Hematopoietic multipotent progenitor cell treated with erythropoietin and hydrocortisone succinate and interleukin-3 and kit ligand, for 6 days (in vitro differentiated cells): ENCODE measurements at places on chromosomes 7 and 10.

- DNase-seq: no peak
These were observed 23.9 kb downstream of the UNC5B start for GRCh38 chr10:71236286-71236685.

- DNase-seq: no peak
These were observed 49.4 kb downstream of the VCL start for GRCh38 chr10:74047304-74047703.

DNA sequence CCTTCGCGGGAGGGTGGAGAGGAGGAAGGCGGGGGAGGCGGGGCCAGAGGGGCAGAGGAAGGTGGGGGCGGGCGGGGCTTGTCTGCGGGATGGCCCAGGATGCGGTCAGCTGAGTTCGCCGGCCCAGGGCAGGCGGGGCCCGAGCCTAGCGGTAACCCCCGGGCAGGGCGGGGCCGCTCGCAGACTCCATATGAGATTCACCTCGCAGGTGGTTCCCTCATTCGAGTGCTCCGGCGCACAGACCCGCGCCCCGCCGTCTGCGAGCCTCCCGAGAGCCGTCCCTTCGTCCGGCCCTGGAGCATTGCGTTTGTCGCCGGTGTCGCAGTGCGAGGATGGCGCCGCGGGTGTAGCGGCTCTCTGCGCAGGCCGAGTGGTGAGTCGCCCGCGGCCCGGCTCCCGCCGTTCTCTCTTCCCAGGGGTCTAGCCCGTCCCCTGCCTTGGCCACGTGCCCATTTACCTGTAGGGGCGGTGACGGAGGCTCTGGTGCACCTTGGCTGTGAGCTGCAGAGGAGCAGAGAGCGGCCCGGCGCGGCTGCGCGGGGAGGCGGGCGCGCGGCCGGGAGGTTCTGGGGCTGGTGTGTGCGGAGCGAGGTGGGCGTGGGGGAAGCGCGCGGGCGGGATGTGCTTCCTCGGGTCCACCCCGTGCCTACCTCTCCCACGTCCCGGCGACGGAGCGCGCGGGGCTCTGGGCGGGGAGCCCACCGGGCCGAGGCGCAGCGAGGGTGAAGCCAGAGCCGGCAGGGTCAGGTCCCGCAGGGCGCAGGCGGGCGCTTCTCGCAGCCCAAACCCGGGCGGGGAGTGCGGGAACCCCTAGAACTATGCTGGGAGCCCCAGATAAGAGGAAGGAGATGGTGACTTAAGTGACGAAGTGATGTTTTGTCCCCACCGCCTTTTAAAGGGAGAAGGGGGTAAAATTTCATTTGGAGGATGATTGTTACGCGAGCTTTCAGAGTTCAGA lies at the start of gene UPP1:
Gene UPP1, plus strand, starts transcription at position 220 of the 958 bp plus-strand sequence. CDS start 5,519 bp downstream, outside the sequence.
- no peak for DNase-seq

DNA sequence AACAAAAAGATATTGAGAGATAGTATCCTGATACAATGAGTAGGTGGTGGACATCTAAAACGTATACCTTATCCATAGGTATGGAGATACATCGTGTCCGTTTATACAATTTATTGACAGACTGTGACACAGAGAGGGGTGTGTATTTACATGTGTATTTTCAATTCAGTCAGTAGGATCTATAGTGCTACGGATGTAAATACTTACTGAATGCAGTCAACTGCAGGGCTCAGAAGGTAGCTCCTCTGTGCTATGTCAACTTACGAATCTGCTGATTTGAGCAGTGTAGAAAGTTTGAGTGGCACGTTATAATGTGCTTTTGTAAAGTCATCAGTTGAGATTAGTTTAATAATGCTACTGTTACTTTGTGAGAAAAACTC lies 626 bp downstream of the ZNF804B start:
- no peak for DNase-seq

DNA sequence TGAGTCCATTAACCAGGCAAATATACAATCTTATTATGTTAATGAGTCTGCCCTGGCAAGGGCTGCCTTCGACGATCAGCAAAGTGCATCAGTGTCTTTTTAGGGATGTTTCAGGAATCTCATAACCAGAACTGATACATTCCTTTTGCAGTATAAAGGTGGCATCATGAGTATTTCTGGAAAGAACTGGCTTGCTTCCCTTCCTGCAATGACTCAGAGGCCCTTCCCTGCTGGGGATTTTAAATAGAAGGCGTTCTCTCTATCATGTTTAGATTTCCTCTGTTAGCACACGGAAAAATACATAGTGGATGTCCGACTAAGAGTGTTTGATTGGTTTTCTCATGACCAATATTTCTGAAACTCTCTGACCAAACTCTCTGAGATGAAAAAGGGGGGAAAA lies 1.8 kb downstream of the NPS start:
- DNase-seq: no peak

DNA sequence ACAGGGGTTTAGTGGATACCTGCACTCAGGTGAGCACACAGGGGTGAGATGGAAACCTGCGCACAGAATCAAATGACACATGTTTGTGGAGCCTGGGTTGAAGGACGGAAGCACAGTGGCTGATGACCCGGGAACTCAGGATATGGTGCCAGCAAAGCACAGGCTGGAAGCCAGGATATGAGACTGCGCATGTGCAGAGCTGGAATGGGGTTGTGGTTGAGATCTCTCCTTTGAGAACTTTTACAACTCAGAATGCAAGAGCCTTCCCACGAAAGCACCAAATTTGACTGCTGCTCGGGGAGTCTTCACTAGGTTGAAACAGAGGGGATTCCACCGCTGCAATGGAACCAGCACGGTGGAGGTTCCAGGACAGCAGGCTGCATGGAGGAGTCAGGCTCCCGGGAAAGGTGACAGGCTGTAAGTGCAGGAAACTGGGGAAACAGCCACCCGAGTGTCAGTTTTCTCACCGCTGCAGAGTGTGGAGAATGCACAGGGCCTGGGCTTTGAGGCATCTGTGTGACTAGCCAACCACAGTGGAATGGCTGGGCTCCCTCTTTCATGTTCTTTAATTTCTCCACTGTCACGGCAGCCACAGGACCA lies 133.4 kb upstream of the TCERG1L start:
- no peak for DNase-seq

GRCh38 chr7:91019686-91020385 lies 244.4 kb upstream of the FZD1 start:
- no peak for DNase-seq

- DNase-seq: no peak
These were observed 52.3 kb upstream of the ARMC3 start for GRCh38 chr10:22875581-22875980.

GRCh38 chr7:133015888-133016287 lies 66.0 kb downstream of the CHCHD3 start:
- DNase-seq: peak; percentile 26

GRCh38 chr7:38195804-38196595 lies 18.0 kb downstream of the STARD3NL start:
- no peak for DNase-seq

- no peak for DNase-seq
These were observed 30.6 kb downstream of the FAM237B start for GRCh38 chr7:90290244-90291113.

- DNase-seq: peak; percentile 52
These were observed 100.2 kb downstream of the COL13A1 start for GRCh38 chr10:69901628-69902505.

- DNase-seq: no peak
These were observed 134.0 kb upstream of the SEMA3D start for GRCh38 chr7:85320699-85321476.

- peak; percentile 80 for DNase-seq
These were observed 7.8 kb downstream of the TES start for GRCh38 chr7:116218051-116218645.

- DNase-seq: no peak
These were observed 26.9 kb upstream of the SDK1 start for GRCh38 chr7:3274131-3274530.

DNA sequence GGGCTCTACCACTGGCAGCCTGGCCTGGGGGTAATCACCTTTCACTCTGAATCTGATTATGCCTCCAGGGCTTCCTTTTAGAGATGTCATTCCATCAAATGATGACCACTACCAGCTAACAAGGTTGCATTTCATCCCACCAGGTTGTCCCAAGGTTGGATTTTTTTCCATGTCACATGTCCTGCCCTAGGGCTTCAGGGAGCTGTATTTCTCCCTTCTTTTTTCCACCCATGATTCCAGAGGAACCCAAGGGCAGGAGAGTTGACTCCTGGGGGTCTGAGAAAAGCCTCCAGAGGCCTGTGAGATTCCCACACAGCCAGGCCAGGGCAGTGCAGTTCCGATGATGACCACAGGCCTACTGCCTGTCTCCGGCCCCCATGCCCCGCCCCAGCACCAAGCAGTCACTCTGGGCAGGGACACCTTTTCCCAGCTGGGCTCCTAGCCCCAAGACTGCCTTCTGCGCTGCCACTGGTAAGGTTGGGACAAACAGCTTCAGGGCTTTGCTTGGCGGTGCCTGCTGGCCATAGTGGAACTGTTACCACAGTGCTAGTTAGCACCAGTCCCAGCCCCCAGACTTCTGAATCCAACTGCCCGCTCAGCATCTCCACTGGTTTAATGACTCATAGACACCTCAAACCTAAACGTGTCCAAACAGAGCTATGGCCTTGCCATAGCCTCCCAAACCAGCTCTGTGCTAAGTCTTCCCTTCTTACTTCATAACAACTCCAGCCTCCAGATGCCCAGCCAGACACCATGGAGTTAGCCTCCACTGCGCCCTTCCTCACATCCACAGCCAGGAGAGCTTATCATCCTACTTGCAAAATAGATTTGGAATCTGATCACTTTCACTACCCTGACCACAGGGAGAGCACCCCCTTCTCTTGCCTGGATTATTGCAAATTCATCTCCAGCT lies 133.7 kb downstream of the ARHGAP22 start:
- peak; percentile 51 for DNase-seq

DNA sequence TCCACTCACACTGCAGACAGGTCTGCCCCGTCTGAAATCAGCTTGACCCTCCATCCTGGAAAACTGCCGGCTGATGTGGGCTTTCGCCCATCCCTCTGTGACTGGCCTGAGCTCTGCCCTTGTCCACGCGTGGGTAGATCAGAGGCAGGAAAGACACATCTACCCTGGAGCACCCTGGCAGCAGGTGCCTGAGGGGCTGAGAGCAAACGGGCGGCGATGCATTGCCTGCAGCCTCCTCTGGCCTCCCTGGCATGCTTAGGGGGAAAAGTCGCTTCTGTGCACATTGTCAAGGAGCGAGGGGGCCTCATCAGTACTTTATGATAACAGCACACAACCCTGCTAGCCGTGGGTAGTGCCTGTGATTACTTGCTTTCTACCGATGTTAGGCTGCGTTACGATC lies 109.4 kb downstream of the ADARB2 start:
- DNase-seq: no peak

DNA sequence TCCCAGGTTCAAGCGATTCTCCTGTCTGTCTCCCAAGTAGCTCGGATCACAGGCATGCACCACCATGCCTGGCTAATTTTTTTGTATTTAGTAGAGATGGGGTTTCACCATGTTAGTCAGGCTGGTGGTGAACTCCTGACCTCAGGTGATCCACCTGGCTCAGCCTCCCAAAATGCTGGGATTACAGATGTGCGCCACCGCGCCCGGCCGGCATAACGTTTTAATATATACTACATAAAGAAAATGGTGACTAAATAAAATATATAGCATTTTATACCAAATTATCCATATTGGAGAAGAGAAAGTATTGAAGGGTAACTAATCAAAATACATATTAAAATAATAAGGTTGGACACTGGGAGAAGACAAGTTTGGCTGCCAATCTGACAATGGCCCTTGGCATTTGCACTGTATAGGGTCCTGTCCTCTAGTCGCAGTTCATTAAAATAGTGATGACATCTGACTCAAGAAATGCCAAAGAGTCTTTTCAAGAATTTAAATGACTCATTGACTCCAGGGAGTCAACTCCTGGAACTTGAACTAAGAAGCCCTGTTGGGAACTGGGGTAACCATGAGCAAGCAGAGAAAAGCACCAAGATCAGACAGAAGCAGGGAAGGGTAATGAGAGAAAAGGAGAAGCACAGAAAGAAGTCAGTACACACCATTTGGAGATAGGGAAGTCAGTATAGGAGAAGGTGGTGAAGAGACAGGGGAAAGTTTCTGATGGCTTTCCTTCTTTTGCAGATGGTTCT lies 91.1 kb downstream of the CH25H start:
- no peak for DNase-seq

- no peak for DNase-seq
These were observed 67.7 kb upstream of the JCAD start for GRCh38 chr10:30127120-30127541.

DNA sequence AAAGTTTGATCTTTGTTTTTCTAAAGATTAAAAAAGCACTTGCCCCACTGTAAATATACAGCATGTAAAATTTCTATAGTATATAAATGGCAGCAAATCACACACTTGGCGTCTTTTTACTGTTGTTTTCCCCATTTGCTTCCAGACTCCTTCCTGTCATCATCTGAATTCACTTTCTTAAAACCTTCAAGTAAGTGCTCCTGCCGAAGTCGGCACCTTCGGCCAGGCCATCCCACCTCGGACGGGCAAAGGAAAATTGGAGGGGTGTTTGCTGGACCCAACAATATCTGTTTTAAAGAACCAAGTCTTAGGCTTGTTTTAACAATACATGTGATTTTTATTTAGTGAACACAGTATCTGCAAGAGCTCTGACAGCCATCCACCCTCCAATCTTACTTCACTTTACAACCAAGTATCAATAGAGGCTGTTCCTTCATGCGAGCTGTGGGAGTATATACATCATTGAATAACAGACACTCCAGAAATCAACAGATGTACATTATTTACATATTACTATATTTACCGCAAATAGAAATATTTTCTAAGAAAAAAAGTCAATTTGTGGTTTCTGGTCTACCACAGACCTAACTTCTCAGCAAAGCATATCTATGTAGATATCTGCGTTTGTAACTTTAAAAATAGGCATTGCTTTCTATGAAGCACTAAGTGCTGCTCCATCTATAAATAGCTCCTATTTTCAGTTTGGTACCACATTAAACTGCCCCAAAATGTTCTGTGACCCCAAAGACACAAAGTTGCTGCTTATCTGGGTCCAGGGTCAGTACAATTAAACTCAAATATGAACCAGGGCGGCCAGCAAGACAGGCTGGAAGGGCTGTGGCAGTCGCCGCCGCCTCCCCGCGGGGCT lies 110.7 kb downstream of the CYTH3 start:
- no peak for DNase-seq

DNA sequence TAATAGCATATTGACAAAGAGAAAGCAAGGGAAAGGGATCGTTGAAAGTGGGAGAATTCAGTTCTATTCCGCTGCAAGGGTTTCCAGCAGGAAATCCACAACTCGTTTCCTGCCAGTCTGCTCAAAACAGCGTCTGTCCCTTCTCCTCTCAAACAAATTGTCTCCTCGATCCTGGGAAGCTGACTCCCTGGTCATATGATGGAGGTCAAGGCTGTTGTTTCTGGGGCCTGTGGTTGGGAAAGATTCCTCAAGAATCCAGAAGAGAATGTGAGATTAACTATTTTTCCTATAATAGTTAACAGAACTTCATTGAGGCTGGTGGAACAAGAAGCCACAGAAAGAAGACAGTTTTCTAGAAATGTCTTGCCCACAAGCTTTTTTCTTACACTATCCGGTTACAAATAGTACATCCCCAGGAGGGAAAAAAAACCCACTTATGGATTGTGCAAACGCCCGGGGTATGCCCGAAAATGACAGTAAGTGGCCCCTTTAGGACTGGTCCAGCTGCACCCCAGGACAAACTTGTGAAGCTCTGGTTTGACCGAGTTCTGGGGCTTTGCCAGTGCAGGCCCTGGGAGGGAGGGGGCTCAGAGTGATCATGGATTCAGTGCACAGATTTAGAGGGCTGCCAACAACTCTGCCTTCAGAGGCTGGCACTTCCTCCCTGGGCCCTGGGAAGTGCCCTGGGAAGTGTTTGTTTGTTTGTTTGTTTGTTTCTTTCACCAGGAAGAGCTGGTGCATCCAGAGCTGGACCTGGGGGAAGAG lies 49.4 kb upstream of the CTBP2 start:
- no peak for DNase-seq
